Stimulated activated CD4-positive, alpha-beta T cell treated with anti-CD3 and anti-CD28 coated beads, Interleukin-4, amount 100 ng/mL, for 24 hours (primary cell): ENCODE measurements at places on chromosomes 5 and 9.

DNA sequence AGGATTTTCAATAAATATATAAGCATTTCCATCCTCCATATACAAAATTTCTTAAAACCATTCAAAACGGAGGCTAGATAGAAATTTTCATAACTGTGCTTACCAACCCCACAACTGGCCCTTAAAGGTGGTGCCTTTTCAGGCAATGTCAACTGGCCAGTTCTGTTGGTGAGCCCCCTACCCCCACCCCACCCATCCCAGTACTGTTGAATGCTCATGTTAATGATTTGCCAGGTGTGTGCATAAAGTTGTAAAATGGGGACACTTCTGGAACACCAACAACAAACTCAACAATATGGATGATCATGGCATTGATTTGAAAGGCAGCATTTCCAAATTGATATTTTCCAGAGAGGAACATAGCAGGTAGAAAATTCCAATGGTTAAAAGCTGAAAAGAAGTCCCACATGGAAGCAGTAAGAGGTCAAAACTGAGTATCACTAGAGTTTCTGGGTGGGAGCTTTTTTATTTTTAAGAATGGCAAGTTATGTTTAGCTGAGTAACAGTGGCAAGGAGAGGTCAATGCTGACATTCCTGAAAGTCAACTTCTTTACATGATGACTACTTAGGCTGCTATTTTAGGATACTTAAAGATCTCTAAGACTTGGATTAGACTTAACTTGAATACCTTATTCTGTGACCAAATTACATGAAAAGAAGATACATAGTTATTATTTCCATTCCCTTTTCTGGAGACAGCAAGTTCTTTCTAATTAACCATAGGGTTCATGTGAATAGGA is 2.7 kb downstream of the LEAP2 start:
- no peak for DNase-seq

GRCh38 chr5:31047007-31047406 is 146.5 kb upstream of the CDH6 start:
- DNase-seq: no peak

GRCh38 chr5:6598351-6598900 is 34.4 kb downstream of the NSUN2 start:
- no peak for DNase-seq

DNA sequence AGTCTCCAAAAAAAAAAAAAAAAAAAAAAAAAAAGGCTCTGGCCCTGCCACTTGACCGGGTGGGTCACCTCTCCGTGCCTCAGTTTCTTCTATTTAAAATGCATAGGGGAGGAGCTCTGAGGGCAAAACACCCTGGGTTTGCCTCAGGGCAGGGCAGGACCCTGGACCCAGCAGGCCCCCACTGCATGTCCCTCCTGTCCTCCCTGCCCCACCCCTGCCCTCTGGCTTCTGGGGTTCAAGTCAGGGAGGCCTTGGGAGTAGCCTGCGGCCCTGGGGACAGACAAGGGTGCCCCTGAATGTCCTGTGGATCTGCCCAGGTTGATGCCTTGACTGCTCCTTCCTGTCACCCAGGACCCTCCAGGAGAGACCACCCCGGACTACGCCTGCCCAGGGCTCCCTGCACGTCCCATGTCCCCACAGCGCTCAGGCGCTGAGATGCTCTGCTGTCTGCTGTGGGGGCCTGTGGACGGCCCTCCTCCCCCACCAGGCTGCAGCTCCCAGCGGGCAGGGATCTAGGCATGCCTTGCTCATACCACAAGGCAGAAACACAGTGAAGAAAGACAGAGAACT is 35.4 kb downstream of the ADAMTS2 start:
- DNase-seq: no peak

DNA sequence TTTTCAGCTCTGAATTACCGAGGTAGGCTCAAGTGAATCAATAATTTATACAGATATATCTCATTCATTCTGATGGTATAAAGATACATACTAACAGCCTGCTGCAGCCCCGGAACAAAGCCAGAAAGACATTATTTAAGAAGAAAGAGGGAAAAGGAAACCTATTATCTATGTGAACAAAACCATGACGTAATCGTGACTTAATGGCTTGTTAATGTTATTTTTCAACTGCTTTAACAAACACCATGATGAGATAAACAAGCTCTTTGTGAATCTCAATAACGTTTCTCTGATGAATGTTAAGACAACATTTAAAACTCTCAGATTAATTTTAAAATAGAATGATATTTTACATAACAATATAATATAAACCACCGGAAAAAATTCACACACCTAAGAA is 237.1 kb downstream of the SLF1 start:
- DNase-seq: no peak

DNA sequence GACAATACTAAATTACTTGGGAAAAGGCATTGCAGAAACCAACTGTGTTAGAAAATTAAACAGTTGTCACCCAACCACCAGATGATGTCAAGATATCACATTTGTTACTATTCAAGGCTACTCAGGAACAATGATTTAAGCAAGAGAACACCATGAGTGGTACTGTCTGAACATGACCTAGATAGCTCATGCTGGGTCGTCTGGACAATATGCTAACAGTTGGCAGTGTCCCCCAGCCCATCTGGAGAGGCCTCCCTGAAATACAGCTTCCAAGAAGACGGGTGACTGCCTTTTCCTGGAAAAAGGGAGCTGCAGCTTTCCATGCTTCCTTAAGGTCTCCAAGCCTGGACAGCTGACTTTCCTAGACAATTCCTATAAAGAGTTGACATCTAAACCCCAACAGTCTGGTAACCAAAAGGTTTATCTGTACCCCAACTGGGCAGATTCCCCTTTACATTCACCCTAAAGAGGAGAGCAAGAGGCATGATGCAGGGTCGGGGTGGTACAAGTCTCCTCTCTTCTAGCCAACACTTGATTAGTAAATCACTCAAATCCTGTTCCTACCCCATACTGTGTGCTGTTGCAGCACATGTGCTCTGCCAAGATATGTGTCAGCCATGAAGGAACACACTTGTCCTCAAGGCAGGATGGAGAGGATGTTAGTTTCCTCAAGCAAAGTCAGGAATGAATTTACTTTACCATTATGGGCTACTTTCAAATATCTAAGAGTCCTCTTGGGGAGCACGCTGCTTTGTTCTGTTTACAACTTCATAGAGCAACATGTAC is 433.0 kb downstream of the PDE4D start:
- no peak for DNase-seq

DNA sequence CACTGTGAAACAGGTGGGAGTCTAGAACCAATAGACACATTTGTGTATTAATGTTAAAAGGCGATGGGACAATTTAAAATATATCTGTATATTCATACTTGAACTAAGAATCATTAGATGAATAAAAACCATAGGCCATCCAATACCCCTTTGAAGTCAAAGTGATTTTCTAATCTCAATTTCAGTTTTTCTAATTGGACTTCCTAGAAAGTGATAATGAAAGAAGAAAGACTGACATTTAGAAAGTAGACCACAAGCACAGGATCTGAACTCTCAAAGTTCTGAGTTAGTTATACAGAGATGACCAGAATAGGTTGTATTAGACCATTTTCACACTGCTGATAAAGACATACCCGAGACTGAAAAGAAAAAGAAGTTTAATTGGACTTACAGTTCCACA is 412.8 kb upstream of the PIK3R1 start:
- DNase-seq: no peak

- no peak for DNase-seq
Measured at GRCh38 chr5:139364466-139364865, 18.6 kb downstream of the SLC23A1 start.

DNA sequence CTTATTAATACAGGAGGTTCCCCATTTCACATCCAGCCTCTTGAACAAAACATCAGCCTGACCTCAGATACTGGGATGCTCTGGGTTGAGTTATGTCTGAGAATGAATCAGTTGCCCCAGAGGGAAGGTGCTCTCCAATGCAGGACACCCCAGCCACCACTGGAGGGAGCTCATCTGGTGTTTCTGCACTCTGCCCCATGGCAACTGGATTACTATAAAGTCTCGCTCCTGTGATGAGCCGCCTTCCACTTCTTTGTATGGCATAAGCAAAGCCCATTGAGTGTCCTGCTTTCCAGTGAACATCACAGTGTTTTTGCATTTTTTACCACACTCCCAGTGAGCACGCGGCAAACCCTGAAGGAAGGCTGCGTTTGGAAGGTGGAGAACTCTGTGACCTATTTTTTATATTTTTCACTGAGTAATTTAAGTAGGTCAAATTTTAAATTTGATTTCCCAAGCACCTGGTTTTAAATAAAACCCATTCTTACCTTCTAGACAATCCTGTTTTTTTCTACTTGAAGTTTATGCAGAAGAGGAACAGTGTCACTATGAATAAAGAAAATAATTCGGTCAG is 176.9 kb upstream of the WWC1 start:
- DNase-seq: peak; percentile 28

GRCh38 chr9:87765521-87765920 is 39.6 kb downstream of the CTSL start:
- DNase-seq: no peak

DNA sequence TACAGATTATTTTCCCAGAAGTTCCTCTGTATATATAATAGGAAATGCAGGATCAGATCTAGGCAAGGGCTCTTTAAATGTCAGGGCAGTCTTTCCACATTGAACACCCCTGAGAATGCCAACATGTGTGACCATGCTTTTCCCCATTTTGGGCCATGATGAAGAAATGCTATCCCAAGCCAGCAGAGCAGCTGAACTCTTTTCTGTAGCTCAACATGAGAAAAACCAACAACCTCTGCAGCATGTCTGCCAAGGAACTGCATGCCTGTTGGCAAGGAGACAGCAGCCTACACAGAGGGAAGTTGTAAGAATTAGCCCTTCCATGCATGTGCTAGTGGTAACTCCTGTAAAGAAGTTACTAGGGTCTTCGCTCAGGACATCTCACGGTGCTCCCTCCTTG is 9.5 kb upstream of the IFNK start:
- DNase-seq: no peak

- DNase-seq: no peak
Measured at GRCh38 chr9:115132648-115133047, 14.7 kb upstream of the TNC start.
